ENCODE measurements at places on chromosomes 7 and 10.

GRCh38 chr10:13450069-13450468 lies 78.7 kb downstream of the BEND7 start:
- DNase-seq: no peak

- no peak for DNase-seq
Observed at GRCh38 chr7:43591558-43592180, 8.8 kb downstream of the STK17A start.

GRCh38 chr10:52313933-52314821 lies at the start of gene DKK1:
Gene DKK1, plus strand, starts transcription at chr10:52314281. Its CDS starts 154 bp downstream, at chr10:52314435.
- no peak for DNase-seq

DNA sequence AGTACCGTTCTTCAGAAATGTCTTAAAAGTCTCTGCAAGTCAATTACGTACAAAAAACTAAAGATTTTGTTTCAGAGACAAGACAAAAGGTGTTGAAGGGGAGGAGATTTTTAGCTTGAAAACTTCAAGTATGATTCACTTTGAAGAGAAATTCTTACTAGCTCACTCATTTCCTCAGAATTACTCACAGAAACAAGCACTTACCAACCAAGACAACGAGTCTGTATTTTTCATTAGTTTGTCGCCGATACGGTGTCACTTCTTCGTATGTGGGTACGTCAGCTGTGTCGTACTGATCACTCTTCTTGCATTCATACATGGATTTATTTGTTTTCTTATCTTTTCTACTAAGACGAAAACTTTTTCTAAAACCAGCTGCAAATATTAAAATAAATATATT lies 90.6 kb upstream of the ODAD2 start:
- no peak for DNase-seq

DNA sequence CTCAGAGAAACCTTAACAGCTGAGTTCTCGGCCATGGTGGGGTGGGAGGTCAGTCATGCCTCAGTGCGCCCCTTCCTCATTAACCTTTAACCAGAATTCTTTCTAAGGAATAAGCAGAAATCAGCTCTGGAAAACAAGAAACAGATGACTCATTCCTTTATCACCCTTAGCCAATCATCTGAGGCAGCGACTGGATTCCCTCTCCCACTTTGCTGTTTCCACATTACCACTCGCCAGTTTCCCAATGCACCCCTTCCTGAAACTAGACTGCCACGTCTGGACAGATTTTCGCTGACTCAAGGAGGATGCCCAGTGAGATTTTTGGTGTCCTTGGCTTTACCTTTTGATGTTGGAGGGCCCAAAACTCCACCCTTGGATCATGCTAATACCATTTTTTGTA lies 223.8 kb downstream of the PLXDC2 start:
- DNase-seq: no peak

DNA sequence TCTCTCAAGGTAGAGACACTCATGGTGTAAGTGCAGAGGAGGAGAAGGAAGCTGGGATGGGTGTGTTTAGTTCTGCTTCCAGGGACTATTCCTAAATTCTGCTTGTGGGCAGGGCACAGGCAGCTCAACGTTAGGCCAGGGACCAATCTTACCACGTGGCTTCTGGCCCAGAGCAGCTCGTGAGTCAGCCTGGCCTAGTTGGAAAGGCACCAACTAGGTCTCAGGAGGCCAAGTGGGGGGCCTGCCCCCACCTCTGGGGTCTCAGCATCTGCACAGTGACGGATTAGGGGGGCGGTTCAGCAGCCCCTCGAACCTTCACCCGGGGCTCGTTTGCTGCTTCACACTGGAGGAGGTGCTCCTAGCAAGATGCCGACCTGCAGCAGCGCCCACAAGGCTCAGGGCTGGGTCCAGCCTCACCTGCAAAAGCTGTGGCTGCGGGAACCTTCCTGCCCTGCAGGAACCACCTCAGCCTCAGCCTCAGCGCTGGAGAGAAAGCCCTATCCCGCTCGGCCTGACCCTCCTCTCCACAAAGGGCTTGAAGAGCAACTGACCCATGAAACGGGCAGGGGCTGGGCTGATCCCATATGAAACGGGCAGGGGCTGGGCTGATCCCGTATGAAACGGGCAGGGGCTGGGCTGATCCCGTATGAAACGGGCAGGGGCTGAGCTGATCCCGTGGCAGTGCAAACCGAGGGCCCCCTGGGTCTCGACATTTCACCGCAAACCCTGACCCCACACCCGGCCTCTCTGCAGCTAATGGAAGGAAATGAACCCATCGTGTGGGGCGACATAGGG lies 447.4 kb downstream of the DNAJB6 start:
- no peak for DNase-seq

- DNase-seq: no peak
Observed at GRCh38 chr10:123991611-123992570, 100.3 kb upstream of the CPXM2 start.

- no peak for DNase-seq
Observed at GRCh38 chr7:23472046-23472445, 1.8 kb upstream of the IGF2BP3 start.

GRCh38 chr7:2643386-2644219 lies 11.8 kb downstream of the TTYH3 start:
- DNase-seq: no peak
